ENCODE measurements at places on chromosomes 13 and 19.

DNA sequence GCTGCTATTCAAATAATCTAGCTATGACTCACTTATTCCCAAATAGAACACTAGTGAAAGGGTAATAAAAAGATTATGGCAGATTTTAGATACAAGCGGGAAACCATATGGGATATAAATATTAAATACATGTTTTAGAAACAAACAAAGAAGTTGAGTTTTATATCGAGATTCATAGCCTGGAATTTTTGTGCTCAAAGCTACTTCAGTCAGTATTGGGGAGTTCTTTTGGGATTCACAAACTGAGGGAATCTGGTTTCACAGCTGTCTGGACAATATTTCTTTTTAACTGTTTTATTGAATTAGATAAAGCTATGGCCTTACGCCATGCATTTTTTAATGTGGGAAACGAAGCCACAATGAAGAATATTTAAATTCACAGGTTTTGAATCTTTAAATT is 257.1 kb upstream of the PCDH20 start:
- no peak for DNase-seq

- peak; percentile 69 for DNase-seq
Measured at GRCh38 chr19:50333737-50334617, 4.8 kb upstream of the KCNC3 start.

DNA sequence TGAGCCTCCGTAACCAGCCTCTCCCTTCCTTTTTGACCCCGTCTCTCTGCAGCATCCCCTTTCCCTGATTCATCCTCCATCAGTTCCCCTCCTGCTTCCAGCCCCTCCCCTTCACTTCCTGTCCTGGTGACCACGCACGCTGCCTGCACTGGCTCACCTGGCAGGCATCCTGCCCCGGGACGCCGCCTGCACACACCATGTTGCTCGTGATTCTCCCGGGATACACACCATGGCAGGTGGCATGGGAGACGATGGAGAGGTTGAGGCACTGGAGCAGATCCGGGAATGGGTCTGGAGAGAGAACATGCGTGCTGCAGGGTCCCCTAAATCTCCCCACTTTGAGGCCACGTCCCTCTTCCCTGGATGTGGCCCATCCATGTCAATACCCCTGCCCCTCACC is 4.2 kb downstream of the KLK12 start:
- DNase-seq, result no peak

GRCh38 chr19:10796653-10797052 is 39.4 kb downstream of the TMED1 start:
- no peak for DNase-seq

GRCh38 chr13:39676315-39676876 is 20.9 kb downstream of the COG6 start:
- peak; percentile 30 for DNase-seq

DNA sequence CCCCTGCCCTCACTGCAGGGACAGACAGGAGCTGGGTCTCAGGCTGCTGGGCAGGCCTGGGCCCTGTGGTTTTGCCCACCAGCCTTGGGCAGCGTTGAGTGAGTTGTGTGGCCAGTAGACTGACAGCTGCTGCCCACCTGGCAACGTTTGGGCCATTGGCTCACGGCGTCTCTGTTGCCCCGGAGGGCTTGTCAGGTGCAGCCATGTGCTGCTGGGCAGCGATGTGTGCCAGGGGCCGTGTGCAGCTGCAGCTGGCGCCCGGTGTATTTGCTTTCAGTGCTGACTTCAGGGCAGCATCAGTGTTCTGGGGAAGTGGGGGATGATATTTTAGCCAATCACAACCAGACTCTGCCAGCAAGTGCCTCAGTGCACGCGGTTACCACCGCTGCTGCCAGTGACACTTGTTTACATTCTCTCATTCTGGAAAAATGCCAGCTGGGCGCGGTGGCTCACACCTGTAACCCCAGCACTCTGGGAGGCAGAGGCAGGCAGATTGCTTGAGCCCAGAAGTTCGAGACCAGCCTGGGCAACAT is 10.6 kb downstream of the FZR1 start:
- no peak for DNase-seq

DNA sequence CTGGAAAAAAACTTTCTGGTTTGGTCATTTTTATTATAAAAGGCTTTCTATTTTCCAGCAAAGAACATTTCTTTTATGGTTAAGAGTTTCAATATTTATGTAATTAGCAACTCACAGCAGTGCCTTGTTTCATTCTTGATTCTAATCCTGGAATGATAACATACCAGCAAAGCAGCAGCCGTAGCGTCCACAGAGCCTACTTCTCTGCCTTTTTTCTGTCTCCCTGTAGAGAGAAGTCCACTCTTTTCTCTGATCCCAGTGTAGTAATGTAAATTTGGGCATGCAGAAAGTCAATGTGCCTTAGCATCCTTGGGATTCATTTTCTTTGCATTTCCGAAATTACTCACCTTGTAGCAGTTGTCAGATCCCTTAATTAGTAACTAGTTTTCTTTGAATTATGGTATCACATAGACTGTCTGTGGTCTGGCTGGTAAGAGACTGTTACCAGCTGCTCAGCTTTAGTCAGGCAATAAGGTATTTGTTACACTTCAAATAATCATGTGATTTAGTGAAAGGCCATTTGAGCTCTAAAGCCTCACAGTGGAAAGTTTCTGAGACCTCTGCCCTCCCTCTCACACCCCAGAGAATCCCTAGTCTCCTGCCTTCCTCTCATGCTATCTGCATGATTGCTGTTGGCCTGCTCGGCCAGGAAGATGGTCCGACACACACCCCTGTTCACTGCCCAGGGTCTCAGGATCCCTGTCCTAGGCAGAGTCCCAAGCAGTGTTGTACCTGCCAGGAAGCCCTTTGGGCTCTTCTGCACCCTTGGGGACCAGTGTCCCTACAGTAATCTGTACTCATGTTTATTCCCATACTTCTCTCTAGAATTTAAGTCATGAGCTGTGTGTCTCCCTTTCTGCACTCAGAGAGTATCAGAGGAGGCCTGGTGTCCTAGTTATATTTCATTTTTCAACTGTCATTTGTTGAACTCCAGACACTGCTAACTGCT is 86.3 kb downstream of the LRCH1 start:
- DNase-seq, result no peak

DNA sequence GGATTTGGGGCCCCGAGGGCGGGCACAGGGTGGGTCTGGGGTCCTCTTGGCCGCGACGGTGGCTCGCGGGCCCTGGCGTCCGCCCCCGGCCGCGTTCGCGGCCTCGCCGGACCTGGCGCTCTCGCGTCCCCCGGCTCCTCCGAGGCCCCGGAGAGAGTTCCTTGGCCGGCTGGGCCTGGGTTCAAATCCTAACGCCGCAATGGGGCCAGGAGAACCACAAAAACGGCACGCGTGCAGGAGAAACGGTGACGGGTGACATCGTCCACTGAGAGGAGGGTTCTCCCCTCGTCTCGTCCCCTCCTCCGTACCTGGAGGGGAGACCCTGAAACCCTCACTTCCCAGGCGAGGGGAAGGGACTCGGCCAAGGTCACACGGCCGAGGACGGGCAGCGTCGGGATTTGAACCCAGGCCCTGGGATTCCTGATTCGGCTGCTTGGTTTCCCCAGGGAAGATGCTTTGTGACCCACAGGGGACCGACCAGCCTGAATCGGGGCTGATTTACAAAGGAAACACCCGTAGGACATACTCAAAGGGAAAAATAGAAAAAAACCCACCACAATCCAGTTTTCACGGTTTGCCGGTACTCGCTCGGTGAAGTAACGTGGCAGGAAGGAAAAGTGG is 624 bp downstream of the SAFB start:
- DNase-seq, result peak; percentile 17

GRCh38 chr19:30881930-30882329 is 467.3 kb downstream of the TSHZ3 start:
- DNase-seq, result no peak

DNA sequence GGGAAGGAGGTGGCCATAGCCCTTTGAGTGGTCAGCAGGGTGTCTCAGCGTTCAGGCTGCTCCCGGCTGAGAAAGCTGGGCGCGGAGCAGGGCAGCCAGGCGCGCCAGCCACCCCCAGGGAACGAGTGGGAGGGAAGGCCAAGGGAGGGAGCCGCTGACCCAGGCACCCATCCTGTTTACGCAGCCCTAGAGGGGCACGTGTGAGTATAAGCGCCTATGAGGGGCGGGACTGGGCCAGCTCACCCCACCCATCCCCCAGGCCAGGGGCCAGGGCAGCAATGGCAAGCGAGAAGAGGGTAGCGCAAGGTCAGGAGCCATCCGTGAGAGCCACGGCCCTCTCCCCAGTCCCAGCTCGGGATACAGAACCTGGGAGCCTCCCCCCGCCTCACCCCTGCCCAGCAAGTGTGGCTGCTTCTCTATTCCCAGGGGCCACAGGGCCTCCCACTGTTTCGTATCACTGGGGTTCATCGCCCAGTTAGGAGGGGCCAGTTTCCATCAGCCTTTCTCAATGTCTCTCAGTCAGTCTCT is 897 bp upstream of the DMKN start:
- no peak for DNase-seq

DNA sequence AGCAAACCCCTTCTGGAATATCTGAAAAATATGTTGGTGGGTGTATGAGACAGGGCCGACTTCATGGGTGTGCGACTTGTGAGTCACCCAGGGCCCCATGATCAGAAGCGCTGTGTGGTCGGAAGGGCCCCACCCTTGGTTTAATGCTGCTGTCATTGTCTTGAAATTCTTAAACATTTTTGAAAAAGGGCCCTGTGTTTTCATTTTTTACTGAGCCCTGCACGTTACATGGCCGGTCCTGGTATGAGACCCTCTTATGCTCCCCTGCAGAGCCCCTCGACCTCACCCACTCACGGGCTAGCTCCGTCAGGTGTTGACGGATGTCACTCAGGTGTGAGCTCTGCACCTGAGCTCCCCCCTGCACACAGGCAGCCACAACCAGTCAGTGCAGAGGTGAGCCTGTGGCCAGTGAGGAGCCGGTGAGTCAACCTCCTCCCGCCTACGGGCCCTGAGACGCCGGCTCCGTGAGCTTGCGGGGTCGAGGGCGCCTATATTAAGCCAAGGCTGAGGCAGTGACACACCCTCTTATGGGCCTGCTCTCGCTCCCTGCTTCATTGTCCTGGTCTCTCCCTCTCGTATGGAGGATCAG is 27.7 kb downstream of the GADD45B start:
- no peak for DNase-seq

- DNase-seq, result peak; percentile 13
Measured at GRCh38 chr13:98504371-98504963, 72.4 kb downstream of the STK24 start.

DNA sequence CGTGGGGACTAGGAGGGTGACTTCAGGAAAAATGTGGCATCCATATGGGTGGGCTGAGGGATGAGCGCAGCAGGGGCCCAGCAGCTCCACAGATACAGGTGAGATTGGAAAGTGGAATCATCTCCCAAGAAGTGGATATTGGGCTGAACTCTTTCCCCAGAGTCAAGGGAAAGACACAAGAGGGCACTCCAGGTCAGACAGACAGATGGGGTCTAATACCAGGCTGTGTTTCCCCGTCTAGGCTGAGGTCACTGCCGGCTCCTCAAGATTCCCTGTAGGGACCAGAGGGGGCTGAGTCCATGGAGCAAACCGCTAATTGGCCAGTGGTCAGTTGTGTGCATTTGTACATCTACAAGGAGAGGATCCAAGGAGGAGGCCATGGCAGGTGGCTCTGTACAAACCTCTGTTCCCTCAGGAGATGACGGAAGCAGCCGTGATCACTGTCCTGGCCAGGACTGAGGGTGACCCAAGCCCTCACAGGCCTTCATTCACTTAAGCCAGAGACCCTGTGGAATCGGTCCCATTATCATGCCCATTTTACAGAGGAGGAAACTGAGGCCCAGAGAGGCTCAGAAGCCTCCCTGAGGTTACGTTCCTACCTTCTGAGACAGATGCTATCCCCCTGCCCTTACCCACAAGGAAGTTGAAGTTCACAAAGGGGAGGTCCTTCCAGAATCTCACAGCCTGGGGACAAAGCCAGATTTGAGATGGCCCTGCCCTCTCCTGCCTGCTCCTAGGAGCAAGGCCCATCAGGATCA is 14.9 kb upstream of the IGLON5 start:
- no peak for DNase-seq

GRCh38 chr19:937259-937694 is 11.4 kb downstream of the ARID3A start:
- DNase-seq, result no peak

GRCh38 chr13:43132257-43132656 is 108.9 kb downstream of the DNAJC15 start:
- no peak for DNase-seq

DNA sequence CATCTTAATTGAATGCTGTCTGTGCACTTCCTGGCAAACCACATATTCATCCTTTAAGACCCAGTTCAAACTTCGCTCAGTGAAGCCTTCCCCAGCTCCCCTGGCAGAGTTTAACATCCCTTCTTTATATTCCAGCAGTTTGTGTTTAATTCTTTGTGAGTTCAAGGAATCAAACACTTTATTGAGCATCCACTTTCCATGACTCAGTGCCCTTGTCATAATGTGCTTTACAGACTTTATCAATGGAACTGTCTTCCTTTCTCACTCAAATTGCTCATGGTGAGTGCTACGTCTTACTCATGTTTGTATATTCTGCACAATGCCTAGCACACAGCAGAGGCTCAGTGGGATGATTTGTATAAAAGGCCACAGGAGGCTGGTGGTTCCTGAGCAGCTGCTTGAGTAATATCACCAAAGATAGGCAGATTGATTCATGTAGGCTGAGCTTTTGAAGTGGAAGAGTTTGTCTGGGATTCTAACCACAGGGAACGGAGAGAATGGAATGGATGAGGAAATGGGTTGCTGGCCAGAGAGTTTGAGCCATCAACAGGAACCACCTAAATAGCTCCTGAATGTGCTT is 44.2 kb downstream of the SERTM1 start:
- no peak for DNase-seq

GRCh38 chr13:19305434-19305833 is 123.8 kb upstream of the TUBA3C start:
- DNase-seq, result no peak

DNA sequence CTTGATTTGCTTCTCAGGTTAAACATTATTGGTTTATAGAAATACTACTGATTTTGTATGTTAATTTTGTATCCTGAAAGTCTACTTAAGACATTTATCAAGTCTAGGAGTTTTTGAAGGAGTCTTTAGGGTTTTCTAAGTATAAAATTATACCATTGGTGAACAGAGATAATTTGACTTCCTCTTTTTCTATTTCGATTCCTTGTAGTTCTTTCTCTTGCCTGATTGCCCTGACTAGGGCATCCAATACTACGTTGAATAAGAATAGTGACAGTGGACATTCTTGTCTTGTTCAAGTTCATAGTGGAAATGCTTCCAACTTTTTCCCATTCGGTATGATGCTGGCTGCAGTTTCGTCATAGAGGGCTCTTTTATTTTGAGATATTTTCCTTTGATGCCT is 807.5 kb upstream of the SLC10A2 start:
- DNase-seq, result no peak

- DNase-seq, result no peak
Measured at GRCh38 chr13:28581451-28581850, 77.5 kb upstream of the POMP start.
